Right kidney (tissue), 9 donors: ENCODE measurements at places on chromosomes 1 and 21.

DNA sequence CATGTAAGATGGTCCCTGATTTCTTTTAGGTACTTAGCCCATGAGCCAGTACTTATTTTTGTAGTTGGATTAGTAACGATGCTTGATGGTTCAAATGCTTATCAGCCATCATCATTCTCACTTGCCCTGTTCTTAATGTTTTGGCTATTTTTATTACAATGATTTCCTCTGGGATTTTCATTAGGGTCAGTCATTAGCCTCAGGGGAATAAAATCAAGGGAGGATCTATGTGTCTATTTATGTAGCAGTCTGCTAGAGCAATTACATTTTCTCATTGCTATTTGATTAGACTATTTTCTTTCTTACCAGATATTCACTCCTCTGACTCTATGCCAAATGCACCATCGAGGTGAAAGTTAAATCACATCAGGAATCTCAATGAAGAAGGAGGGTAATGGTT is 10.9 kb upstream of the CCT8 start:
- no peak for DNase-seq

DNA sequence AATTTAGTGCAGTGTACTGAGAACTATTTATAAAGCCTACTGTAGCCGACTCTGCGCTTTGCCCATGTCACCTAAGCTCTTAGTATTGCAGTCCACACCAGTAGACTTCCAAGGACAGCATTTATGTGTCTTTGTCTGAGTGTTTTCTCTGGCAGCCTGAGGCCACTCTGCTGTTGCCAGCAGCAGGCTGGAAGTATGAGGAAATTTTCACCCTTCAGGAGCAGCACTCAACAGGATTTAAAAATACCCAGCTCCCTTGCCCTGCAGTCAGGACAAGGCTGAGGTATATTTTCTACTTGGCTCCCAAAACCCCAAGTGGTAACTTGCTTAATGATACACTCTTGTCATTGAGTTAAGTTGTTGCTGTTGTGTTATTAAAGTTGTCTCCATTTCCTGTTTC is 230.1 kb downstream of the SRGAP2C start:
- no peak for DNase-seq

DNA sequence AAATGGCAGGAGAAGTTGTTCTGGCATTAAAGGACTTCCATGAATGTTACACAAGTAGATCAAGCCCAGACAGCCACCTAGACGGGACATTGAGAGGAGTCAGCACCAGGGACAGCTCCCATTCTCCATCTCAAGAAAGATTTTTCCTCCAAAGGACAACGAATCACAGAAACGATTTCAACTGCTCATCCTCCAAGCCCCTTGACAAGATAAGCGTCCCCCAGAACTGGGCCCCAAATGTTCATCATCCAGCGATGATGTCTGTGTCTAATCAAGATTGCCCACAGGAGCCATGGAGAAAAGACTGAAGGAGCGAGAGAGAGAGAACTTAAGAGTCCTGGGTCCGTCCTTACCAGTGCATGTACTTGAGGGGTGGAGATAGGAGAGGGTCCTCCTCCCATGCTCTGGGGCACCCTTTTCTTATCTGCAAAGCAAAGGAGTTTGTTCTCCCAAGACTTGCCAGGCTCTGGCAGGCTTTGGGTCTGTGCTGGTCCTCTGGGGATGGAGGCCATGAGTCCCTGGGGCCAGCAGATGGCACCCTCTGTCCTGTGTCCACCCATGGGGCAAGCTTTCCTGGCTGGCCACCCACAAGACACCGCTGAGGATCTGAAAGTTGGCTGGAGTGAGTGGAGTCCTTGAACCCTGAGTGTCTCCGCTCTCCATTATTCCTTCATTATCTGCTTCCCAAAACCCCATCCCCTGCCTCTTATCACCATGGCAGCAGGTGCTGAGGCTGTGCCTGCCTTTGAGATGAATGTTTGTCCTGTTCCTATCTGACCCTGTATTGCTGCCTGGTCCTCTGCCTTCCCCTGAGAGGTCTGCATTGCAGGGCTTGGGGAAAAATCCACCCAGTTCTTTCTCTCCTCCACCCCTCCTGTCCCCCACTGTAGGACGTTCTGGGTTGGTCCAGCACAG is 164.6 kb downstream of the ACTL8 start:
- DNase-seq, result peak; percentile 41

GRCh38 chr21:43890042-43890441 is 25.0 kb downstream of the AGPAT3 start:
- DNase-seq, result no peak

GRCh38 chr1:210124736-210125135 is 107.9 kb upstream of the SERTAD4 start:
- DNase-seq, result no peak

GRCh38 chr1:108108119-108108518 is 92.0 kb downstream of the SLC25A24 start:
- DNase-seq, result no peak
